ENCODE measurements at places on chromosomes 11 and 22.
A peak's percentile ranks its signal among the peaks of the same experiment; 100 is the strongest.

GRCh38 chr11:128501632-128502549 is 85.5 kb downstream of the ETS1 start:
- DNase-seq, result no peak

DNA sequence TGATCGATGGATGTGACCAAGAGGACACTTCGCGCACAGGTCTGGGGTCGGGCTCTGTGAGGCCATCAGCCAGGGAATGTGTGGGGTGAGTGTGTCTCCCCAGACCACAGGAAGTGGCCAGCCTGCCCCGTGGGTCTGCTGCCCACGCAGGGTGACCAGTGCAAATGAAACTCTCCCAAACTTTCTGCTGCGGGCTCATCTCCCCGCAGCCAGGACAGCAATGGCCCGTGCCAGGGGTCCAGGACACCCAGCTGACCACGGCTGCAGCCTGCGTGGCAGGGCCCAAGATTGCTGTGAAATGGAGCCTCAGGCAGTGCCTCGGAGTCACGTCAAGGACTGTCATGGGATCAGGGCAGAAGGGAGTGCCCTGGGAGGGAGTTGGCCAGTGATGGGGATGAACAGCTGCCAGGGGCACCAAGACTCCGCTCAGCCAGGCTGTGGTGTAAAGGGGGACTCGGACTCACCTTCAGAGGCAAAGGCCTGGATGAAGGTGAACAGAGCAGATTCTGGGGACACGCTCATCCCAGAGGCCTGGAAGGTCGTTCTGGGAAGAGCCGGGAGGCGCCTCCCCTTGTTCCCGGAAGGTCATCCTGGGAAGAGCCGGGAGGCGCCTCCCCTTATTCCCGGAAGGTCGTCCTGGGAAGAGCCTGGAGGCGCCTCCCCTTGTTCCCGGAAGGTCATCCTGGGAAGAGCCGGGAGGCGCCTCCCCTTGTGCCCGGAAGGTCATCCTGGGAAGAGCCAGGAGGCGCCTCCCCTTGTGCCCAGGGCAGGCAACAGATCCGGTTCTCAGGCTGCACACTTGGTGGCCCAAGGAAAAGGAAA is 252.6 kb downstream of the BRD1 start:
- no peak for DNase-seq

DNA sequence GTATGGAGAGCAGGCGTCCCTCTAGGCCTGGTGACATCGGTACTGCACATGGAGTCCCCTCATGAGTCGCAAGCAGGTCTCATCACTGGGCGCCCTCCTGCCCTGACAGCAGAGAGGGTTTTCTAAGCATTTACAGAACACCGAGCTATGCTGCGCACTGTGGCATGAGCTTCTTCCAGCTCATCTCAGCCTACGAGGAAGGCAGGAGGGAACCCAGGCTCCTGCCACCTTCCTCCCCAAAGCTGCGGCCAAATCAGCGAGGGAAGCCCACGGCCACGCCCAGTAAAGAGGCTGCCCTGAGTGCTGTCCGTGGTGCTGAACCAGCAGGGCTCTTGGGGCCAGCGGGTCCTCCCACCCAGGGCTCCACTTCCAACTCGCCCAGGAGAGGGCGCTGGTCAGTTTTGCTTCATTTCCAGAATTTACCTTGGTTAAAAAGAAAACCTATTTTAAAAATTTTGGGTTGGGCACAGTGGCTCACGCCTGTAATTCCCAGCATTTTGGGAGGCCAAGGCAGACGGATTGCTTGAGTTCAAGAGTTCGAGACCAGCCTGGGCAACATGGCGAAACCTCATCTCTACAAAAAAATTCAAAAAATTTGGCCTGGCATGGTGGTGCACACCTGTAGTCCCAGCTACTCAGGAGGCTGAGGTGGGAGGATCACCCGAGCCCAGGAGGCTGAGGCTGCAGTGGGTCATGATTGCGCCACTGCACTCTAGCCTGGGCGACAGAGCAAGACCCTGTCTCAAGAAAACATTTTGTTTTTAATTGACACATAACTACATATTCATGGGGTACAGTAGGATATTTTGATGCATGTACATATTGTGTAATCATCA is 34.2 kb downstream of the PHF21B start:
- DNase-seq, result no peak

DNA sequence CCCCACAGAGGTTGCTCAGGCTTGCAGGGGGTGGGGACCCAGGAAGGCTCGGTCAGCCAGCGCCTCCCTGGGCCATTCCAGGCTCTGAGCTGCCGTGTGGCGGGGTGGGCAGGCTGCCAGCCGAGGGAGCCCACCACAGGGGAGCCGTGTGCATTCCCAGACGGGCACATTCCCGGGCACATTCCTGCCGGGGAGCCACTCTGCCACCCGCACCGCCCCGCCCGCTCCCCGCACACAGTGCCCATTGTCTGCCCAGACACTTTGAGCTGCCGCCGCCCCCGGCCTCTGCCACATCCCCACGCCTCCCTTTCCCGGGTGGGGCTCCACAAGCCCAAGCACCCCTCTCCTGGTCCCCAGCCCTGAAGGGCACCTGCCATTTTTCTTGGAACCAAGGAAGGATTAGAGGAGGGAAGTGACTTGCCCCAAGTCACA is 27.4 kb downstream of the RPL3 start:
- no peak for DNase-seq

GRCh38 chr11:109015283-109015682 is 350.4 kb downstream of the DDX10 start:
- no peak for DNase-seq

DNA sequence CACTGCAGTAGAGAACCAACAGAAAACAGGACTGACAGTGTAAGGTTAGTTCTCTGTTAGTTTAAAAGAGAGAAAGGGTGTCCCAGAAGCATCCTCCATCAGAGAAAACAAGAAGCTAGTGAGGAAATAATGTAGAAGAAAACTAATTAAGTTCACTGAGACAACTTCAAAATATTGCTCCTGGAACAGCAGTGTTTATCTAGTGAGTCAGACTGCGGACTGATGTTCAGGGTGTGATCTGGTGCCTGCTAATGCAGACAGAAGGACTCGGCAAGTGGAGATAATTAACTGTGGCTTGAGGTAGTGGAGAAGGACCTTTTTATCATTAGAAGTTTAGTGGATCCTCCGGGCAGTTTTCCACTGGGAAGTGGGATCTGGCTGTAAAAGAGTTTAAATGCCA is 55.4 kb downstream of the CDON start:
- DNase-seq, result no peak

DNA sequence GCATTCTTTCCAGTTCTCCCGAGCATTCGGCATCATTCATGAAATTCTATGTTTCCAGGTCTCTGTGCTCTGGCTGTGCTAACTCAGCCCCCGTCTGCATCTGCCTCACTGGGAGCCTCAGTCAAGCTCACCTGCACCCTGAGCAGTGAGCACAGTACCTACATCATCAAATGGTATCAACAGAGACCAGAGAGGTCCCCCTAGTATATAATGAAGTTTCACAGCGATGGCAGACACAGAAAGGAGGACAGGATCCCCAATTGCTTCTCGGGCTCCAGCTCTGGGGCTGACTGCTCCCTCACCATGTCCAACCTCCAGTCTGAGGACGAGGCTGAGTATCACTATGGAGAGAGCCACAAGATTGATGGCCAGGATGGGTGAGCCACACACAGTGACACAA is 52.8 kb upstream of the IGLL5 start:
- no peak for DNase-seq

- DNase-seq, result no peak
Measured at GRCh38 chr22:39723899-39724351, 153.4 kb downstream of the CACNA1I start.

DNA sequence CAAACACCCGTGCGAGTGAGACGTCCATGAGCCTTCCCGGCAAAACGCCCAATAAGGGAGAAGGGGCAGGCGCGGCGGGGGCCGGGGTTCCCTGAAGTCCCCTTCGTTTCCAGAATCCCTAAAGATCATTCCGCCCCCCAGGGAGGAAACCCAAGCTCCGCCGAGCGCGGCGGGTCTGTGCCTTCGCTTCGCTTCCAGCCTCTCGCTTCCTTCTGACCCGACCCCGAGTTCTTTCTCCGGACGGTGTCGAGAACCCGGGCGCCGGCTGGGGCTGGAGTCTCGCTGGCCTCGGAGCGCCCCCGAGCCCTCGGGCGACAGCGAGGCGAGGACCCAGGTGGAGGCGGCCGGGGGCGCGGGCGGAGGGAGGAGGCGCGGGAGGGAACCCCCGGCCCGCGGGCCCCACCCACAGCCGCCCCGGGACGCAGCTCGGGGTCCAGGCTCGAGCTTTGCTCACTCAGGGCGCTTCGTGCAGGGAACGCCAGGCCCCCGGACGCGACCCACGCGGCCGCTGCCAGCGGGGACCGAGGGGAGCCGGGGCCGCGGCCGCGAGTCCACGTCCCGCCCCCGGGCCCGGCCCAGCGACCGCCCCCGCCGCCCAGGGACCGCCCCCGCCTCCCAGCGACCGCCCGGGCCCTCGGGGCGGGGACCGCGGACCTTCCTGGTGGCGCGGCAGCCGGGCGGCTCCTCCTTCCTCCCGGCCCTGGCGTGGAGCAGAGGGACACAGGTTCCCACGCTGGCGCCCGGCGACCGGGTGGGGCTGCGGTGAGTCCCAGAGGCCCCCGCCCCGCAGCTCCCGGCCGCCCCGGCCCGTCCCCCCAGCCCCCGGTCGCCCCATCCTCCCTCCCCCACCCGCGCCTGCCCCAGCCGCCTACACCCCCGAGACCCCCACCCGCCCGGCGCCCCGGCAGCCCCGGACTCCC is at the start of gene PGGHG:
Gene PGGHG, plus strand, starts transcription at position 649 of the 920 bp plus-strand sequence. CDS start 691 bp downstream, outside the sequence.
- DNase-seq, result peak; percentile 29

DNA sequence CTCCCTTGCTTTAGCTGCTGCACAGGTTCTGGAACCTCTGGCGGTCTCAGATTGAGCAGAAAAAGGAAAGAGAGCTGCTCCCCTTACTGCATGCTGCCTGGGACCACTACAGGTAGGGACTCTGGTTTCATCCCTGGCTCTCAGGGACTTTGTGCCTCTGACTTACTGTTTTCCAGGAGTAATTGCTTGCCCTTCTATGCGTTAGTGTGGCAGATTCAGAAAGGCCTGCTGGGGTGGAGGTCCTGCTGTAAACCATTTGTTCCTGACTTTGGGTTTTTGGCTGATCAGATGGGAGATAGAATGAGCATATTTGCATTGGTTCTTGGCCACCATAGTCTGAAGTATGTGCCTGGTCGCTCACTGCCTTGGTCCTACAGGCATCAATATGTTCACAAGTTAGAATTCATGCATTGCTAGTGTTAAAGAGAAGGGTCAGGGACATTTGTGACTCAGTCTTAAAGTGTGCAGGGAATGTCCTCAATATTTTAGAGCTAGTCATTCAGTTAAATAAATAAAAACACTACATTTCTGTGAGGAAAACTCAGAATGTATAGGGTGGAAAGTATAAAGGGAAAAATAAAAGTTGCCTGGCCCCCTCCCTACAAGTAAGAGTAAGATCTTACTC is 78.0 kb downstream of the PISD start:
- DNase-seq, result no peak

DNA sequence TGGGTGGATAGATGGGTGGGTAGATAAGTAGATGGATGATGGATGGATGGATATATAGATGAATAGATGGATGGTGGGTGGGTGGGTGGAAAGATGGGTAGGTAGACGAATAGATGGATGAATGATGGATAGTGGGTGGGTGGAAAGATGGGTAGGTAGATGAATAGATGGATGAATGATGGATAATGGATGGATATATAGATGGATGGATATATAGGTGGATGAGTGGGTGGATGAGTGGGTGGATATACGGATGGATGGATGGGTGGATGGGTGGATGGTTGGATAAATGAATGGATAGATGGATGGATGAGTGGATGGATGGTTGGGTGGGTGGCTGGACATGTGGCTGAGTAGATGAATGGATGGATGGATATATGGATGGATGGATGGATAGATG is 53.1 kb upstream of the THY1 start:
- no peak for DNase-seq

- no peak for DNase-seq
Measured at GRCh38 chr11:94139416-94139815, 10.8 kb downstream of the PANX1 start.

- DNase-seq, result peak; percentile 55
Measured at GRCh38 chr11:47161134-47161854, 15.4 kb downstream of the ARFGAP2 start.

DNA sequence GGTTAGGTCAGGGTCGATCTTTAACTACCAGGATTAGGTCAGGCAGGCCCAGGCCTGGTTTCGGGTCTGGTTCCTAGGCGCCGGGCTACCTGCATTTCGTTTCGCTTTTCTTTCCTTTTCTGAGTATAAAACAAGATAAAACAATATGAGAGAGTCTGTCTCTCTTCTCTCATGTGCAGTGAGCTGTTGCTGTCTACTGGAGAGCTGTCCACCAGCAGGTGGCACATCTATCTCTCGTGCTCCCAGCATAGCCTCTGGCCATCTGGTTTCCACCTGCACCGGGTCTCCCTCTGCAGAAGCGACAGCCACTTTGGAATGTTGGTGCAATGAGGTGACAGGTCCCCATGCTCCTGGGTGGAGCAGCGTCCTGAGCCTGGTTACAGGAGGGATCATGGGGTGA is 27.6 kb downstream of the RIBC2 start:
- DNase-seq, result peak; percentile 71

DNA sequence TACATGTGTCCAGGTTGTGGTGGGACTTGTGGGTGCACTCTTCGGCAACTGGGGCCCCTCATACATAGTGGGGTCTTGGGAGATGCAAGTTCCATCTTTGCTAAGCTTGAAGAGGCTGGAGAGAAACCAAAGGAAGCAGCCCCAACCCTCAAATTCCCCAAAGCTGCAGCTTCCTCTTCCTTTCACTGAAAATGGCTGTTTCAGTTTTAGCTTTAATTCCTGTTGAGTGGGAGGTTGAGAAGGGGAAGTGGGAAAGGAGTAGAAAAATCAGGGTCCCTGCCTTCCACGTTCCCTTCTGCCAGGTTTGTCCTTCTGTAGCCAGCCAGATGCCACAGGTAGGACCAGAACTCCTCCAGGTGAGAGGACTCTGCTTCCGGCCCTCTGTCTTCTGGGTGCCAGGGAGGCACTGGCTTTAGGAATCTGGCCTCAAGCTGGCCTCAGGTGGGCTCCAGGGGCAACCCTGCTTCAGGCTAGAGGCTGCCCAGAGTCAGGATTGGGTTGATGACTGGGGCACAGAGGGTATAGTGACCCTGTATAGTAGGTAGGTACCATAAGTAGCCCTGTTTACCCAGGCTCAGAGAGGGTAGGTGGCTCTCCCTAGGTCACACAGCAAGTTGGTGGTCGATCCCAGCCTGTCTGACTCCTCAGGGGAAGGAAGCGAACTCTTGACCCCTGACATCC is 16.2 kb downstream of the P2RY6 start:
- DNase-seq, result no peak

DNA sequence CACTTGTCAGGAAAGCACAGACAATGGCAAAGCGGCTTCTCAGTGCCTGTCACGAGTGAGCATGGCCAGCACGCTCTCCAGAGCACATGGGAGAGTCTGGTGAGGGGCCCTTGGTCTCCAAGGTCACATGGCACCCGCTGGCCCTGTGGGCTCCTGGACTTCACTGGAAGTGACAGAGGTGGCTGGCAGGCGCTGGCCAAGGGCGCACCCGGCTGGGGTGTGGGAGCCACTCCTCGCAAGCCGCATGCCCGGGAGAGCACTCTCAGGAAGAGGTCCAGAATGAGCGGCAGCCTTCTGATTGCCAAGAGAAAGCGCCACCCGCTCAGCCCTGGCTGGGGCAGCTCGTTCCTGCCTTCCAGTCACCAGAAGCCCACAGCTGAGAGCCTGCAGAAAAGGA is 17.1 kb upstream of the MOB2 start:
- DNase-seq, result no peak

- DNase-seq, result no peak
Measured at GRCh38 chr22:22026157-22026831, 43.7 kb upstream of the TOP3B start.
